ENCODE measurements at places on chromosomes 11 and 22.

DNA sequence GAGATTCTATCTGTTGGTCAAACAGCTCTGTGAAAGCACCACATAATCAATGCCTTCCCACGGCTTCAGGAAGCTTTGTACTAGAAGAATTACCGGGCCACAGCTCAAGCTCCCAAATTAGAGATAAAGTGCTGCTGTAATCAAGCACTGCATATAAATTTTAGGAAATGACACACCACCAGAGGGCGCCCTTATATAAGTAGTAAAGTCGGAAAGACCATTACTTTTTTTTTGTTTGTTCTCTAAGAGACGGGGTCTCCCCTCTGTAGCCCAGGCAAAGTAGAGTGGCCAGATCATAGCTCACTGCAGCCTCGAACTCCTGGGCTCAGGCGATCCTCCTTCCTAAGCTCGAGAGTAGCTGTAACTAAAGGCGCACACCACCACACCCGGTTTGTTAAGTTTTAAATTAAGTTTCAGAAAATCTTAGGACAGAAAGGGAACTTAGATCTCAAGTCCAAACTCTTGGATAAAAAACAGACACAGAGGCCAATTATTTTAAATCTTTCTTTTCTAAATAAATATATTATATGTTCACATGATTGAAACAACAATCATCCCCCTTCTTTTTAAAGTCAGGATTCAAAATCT, 32.6 kb downstream of the PRCP start:
- DNase-seq: peak; percentile 81

DNA sequence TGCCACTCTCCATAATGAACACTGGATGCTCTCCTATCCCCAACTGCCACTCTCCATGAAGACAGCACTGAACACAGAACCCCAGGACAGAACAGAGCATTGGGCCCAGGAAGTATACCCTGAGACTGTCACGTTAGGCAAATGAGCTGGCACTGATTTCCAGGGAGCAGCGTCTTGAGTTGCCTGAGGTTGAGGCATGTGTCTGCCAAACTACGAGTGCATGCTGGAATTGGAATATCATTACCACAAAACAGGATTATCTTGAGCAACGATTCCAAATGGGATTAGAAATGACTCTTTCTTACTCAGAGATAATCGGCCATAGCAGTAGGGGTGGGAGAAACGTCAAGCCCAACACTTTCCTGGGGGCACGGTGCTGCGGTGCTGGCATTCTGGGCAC, 39.9 kb downstream of the CLPB start:
- no peak for DNase-seq

DNA sequence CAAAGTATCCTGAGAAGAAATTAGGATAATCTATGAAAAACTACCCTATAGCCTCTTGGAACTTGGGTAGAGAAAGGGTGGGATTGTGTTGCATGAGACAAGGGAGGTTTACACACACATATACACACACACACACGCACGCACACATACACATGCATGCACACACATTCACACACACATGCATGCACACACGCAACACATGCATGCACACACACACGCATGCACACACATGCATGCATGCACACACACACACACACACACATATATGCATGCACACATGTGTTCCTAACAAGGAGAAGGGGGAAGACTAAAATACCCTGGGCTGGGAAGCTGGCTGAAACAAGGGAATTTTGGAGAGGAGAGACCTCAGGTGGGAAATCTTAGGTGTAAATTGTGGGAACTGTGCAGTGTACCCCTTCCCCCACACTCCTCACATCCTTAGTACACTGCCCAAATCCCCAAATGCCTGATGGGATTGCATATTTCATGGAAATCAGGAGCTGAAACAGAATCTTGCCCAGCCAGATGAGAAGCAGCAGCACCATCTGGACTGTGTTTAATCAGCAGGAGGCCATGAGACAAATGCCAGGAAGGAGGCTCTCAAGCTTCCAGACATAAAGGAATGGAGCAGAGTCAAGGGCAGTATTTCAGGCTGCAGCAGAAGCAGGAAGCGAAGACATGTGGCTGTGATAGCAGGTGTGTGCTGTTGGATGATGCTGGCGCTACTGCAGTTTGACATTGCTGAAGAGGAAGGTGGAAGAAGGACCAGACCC, 14.6 kb upstream of the POLD3 start:
- no peak for DNase-seq

GRCh38 chr11:65221026-65221425, 39.3 kb downstream of the CAPN1 start:
- DNase-seq: no peak

DNA sequence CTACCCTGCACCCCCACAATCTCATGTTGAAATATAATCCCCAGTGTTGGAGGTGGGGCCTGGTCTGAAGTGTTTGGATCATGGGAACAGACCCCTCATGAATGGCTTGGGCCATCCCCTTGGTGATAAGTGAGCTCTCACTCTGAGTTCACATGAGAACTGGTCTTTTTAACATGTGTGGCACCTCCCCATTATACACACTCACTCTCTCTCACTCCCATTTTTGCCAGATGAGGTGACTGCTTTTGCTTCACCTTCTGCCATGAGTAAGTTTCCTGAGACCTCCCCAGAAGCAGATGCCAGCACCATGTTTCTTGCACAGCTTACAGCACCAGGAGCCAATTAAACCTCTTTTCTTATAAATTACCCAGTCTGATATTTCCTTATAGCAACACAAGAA, 32.1 kb upstream of the DRD2 start:
- DNase-seq: no peak

DNA sequence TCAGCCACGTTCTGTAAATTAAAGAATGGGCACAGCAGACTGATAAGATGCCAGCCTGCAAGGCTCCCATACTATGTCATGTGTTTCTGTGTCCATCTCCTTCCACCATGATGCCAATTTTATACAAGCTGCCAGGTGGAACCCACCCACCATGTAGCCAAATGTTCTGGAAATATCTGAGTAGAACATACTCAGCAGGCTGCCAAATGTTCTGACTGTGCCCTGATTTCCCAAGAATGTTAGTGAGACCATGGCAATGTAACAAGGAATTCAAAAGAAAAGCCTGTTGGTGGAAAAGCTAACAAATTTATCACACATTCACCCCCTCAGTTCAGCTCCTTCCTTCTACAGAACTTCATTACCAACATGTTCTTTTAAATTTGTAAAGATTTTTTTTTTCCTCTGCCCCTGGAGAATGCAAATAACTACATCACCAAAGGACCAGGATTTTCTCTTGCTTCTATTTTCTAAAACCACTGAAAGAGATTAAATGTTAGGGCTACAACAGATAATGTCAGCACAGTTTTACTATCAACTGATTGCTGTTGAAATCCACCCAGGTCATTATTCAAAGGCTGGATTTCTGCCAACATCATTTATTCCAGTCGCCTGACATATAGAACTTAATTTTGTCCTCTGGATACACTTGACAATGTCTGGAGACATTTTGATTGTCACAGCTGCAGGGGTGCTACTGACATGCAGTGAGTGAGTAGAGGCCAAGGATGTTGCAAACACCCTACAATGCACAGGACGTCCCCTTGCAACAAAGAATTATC, 3.1 kb downstream of the DMC1 start:
- DNase-seq: no peak

GRCh38 chr11:85759915-85760314, 51.0 kb downstream of the SYTL2 start:
- DNase-seq: no peak

DNA sequence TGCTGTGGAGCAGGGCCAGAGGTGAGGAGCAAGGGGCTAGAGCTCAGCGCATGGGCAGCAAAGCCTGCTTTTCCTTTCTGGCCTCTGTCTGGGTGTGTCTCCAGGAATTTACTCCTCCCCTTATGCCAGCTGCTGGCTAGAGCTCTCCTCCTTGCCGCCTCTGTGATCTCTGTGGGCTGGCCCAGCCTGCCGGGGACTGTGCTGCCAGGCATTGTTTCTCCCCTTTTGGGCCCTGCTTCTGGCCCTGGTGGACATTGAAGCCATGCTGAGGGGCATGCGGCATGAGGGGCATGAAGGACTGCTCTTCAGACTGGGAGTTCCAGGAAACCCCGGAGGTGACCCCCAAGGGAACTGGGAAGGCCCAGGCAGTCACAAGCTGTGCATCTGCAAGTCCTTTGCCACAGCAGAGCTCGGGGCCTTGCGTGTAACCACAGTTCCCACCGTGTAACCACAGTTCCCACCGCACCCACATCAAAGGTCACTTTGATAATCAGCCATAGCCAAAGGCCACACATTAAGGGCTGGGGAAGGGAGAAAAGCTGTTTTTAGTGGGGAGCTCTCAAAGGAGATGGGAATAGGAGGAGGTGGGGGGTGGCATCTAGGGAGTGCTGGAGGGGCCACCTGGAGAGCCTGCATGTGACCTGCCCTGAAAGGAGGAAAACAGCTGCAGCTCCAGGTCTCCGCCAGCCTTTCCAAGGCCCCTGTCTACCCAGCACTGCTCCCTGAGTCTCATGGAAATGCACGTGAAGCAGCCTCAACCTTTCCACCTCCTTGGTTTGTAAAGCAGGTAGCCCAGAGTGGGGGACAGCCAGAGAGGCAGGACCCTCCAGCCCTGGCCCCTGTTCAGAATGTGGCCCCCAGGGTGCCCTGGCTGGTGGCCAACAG, 62.3 kb downstream of the PPFIBP2 start:
- DNase-seq: no peak

DNA sequence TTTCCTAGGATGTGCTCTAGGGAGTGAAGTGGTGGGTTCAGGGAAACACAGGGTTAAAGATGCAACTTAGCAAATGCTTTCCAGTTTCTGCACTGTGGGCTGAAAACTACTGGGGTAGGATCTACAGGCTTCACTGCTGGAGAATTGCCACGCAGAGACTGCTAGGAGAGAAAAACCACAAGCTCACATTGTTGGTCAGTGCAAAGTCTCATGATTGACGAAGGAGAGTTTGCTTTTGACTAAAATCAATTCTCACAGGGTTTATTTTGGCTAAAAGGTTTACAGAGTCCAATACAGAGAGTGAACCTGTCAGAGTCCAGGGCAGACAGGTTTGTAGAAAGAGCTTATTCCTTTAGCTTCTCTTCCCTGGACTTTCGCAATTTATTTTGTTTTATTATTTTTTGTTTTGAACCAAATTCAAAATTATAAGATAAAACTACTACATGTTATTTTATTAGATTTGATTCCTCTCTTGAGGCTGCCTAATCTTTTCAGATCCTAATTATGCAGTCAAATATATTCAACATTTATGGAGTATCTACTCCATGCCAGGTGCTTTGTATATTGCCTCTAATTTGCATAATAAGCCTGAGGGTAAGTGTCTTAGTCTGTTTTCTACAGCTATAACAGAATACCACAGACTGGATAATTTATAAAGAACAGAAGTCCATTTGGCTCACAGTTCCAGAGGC, 64.7 kb downstream of the MTNR1B start:
- no peak for DNase-seq

DNA sequence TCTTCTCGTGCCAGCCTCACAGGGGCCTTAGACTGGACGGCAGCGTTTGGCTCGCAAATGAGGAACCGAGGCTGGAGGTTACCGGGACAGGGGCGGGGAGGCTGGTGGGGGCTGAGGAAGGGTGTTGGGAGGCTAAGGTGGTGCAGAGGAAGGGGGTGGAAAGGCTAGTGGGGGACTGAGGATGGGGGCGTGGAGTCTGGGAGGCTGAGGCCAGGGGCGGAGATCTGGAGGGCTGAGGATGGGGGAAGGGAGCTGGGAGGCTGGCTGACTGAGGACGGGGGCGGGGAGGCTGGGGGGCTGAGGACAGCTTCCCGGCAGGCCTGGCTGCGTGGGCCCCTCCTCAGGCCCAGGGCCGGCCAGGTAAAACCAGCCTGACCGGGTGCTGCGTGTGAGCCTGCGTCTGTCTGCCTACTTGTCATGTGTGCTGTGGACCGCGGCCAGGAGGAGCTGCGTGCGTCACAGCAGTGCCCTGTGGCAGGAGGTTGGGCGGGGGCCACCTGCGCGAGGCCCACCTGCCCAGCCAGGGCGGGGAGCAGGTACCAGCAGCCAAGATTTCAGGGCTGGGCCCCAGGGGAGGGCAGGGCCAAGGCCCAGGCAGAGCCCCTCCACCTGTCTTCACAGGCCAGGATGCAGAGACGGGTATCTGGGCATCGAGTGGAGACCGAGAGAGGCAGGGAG, 9.4 kb upstream of the PIM3 start:
- no peak for DNase-seq

GRCh38 chr11:118892514-118892913, 8.8 kb downstream of the CXCR5 start:
- no peak for DNase-seq

- no peak for DNase-seq
These were observed 2.8 kb upstream of the DUSP8 start for GRCh38 chr11:1574933-1575242.

DNA sequence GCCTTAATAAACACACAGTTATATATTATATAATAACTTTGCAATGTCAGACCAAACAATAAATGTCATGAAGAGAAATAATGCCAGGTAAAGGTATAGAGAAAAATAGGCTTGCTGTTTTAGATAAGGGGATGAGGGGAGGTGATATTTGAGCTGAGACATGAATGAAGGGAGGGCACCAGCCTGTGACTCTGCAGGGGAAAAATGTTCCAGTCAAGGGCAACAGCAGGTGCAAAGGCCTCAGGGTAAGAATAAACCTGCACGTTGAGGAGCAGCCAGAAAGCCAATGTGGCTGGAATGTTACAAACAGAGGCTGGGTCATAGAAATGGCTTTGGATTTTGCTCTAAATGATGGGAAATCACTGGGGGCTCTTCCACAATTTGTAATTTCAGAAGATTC, 519.6 kb downstream of the SOX6 start:
- DNase-seq: no peak

DNA sequence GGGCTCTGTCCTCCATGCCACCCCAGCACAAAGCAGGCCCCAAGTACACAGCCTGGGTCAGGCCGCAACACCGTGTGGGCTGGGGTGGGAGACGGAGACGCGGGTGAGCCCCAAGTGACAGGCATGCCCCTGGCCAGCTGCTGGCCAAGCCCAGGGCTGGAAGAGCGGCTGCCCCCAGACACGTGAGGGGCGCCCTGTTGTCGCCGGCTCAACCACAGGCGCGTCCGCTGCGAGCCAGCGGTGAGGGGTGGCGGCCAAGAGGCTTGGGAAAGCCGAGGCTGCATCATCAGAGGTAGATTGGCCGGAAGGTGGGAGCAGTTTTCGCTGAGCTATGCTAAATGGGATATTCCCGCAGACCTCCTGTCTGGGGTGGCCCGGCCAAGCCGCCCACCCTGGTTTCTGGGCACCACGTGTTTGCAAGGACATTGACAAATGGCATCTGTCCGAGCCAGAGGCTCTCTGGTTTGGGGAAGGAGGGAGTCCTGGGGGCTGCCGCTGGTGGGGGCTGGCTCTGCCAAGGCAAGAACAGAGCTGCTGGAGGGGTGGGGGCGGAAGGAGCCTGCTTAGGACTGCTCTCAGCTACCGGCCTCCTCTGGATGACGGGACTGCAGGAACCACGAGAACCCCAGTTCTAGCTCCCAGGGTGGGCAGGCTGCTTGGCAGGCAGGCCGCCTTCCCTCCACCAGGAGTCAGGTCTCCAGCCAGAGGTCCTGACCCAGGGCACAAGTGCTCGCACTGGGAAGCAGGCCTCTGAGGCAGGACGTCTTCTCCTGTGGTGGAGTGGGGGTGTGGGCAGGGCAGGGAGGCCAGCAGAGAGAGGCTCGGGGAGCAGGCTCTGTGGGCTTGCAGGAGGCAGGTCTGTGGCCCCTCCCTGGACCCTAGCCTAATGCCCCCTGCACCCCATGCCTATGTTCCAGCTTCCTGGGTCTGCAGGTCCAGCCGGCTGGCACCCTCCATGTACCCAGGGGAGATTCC, 552 bp downstream of the PRR33 start:
- no peak for DNase-seq
